NCI-H1436 (cell line): ENCODE measurements at places on chromosomes 7 and 10.

GRCh38 chr10:127851661-127852194 lies 41.0 kb downstream of the CLRN3 start:
- no peak for DNase-seq

- DNase-seq, result no peak
These were observed 48.6 kb downstream of the HIP1 start for GRCh38 chr7:75690121-75690523.

DNA sequence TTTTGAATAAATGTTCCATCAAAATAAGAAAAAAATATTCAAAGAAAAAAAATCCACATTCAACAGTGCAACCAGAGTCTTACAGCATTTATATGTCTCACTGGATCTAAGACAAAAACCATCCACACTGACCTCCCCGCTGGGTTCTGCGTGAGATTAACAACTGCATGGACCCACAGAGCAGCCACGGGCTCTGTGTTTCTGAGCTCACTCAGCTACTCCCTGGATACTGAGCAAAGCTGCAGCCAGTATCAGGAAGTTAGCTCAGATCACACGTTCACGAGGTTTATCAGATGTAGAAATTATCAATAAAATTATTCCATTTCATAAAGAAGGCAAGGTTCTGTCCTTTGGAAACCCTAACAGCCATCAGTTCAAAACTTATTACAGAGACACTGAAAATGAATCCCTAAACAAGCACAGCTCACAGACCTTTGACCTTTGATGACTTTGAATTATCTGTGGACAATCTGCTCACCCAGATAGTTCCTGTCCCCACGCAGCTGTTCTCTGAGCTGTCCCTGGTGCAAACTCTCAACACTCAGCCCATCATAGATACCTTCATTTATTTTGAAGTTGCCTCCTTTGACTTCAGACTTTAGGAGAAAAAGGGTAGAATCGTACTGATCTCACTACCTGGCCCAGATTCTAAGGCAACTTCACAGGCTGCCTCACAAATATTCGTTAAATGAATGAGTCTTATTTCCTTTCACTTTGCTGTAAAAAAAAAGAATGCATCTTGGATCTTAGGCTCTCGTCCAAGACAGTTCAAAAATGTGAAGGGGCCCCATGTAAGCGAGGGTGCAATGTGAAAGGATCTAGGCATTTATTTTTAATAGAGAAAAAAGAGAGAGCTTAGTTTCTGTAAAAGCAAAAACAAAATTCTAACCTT lies 67.7 kb upstream of the SVIL start:
- DNase-seq, result no peak

DNA sequence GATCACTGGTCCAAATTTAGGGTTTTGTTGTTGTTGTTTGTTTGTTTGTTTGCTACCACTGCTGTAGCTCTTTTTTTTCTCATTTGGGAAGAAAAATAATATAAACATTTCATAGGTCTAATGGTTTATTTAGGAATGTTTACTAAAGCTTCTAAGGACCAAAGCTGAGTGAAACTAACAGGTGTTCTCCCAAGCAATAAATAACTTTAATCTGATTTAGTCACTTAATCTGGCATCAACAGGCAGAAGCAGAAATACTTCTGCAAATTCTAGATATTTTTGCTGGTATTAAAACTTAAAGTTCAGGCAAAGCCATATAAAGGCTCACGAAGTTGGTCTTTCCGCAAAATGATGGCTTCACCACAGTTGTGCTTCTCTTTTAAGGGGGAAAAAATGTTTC lies 144.5 kb upstream of the YAE1 start:
- DNase-seq, result no peak

GRCh38 chr7:23020742-23021401 lies 6.9 kb upstream of the HYCC1 start:
- DNase-seq, result no peak

- no peak for DNase-seq
These were observed 28.7 kb upstream of the HABP2 start for GRCh38 chr10:113524120-113524519.

DNA sequence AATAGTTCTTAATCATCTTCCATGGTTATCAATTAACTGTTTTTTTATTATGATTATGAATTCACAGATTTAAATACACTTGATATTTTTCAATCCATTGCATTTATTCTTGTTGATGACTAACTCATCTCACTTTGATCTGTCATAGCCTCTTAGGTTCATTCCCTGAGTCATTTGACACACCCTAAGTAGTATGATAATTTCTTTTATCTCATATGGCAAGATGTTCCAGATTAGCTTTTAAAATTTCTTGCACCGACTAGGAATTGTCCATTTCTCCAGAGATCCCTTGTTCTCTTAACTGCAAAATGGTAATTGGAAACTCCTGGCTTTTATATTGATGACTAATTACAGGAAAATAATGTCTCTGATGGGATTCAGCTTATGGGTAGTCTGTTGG lies 87.6 kb upstream of the CCDC6 start:
- no peak for DNase-seq

DNA sequence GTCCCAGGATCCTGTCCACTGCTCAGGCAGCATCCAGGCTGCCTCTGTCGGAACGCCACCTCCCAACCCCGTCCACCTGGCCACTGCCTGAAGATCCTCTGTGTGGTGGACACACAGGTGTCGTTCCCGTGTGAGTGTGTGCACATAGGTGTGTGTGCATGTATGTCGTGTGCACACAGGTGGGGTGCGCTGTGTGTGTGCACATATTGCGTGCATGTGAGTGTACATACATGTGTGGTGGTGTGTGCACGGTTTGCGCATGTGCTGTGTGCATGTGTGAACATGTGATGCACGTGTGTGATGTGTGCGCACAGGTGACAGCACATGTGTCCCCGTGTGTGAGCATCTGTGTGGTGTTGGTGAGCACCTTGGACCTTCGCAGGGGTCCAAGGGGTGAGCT lies 7.1 kb downstream of the TMEM184A start:
- no peak for DNase-seq

DNA sequence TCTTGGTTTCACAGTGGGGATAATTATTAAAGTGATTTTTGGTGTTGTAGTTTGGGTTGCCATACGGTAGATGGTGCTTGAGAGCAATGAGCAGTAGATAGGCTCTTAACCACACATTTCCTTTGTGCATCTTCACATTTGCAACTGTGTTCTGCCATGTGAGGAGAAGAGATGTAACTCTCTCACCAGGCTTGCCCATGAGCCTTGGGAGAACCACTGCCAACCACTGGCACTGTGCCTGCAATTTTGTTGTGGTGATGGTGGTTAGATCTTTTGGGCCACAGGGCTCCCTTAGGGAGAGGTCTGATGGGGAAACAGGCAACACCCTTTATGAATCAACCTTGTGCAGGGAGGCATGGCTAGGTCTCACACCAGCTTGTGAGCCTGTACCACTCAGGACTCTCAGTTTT lies 204.3 kb downstream of the CCDC7 start:
- no peak for DNase-seq

DNA sequence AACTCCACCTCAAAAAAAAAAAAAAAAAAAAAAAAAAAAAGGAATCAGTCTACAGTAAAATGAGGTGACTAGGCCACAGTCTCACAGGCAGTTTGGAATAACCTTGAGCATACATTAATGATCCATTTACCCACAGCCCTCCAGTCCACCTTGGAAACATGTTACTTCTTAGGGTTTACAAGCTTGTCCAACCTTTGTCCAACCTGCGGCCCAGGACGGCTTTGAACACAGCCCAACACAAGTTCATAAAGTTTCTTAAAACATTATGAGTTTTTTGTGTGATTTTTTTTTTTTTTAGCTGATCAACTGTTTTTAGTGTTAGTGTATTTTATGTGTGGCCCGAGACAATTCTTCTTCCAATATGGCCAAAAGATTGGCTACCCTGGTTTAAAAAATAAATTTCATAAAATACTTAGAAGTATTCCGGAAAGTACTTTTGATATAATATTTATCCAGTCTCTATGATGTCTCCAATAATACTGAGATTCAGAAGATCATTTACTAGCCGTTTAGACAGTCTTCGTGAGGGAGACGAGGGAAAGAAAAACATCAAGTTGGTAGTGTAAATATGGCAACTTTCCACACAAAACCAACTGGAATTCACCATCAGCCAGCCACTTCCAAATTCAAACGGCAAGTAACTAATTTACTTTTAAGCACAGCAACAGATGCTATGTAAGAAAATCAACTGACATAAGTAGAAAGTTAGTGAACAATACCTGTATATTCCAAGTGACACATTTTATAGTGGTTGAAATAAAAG lies 9.9 kb downstream of the BAZ1B start:
- DNase-seq, result no peak

DNA sequence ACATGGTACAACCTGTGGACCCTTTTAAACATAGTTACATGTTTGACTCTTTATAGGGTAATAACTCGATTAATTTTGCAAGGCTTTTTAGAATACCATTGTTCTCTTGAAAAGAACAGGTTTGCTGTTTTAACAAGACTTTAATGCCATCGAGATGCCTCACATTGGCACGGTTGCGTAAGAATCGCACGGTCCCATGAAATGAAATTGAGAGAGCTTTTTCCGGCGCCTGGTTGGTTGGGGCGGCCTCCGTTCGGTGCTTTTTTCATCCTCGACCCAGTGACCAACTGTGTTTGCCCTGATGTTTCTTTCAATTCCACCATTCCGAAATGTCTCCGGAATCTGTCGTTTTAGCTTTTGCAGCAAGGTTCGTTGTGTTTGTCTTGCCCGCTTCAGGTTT lies 142.4 kb downstream of the CUX1 start:
- DNase-seq, result no peak

- no peak for DNase-seq
These were observed 142.6 kb upstream of the ASAH2 start for GRCh38 chr10:50393784-50394467.

DNA sequence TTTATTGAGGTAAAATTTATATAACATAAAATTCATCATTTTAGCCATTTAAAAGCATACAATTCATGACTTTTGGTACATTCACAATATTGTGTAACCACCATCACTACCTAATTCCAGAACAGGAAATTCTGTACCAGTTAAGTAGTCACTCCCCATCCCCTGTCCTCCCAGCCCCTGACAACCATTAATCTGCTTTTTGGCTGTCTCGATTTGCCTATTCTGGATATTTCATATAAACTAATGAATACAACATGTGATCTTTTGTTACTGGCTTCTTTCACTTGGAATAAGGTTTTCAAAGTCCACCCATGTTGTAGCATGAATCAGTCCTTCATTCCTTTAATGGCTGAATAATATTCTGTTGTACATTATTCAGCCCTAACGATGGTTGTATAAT lies 115.6 kb upstream of the KLF14 start:
- no peak for DNase-seq

DNA sequence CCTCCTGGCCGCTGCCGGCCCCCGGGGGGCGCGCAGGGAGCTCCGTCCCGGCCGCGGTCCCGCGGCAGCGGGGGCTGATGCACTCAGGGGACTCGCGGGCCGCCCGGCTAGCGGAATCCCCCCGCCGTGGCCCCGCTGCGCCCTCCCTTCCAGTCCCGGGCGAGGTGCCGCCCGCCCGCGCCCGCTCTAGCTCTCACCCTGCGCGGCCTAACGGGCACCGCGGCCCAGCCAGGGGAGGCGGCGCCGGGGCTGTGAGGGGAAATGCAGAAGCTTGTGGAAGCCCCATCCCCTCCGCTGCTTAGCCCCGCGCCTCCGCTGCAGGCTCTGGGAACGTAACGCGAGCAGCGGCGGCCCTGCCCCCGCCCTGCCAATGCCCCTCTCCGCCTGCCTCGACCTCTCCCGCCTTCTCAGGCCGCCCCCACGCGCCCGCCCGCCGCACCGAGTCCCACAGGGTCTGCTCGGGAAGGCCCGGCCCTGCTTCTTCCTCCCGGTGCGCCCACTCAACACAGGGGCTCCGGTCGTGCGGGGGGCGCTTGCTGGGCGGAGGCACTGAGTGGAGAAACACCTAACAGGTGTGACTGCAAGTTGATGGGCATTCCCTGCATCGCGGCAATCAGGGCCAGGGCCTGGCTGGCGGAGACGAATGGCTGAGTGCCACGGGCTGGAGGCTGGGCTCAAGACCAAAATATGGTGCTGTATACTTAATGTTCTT lies 384 bp upstream of the TMEM229A start:
- no peak for DNase-seq

GRCh38 chr7:134452419-134452838 lies 6.5 kb downstream of the AKR1B1 start:
- DNase-seq, result no peak

DNA sequence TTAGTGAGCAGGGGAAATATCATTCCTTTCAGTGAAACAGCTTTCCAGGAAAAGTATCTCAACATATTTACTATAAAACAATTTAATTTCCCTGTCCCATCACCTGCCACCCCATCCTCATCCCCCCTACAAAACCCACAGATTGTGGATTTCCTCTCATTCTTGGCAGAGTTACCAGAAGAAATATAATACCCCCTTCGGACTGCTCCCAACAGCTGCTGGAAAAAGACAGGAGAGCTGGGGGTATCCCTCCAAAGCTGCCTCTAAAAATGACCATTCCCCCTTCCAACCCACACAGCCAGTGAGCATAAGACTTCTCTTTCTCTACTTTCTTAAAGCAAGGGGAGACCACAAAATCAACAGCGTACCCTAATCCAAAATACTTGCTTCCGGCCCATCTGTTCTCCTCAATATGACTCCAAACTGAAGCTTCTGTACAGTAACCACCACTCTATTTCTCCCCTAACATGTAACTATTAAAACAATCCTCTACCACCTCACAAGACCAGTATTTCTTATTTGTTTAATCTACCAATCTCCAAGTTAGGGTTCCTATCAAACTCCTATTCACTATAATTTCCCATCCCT lies 7.8 kb downstream of the FBXW4 start:
- no peak for DNase-seq

DNA sequence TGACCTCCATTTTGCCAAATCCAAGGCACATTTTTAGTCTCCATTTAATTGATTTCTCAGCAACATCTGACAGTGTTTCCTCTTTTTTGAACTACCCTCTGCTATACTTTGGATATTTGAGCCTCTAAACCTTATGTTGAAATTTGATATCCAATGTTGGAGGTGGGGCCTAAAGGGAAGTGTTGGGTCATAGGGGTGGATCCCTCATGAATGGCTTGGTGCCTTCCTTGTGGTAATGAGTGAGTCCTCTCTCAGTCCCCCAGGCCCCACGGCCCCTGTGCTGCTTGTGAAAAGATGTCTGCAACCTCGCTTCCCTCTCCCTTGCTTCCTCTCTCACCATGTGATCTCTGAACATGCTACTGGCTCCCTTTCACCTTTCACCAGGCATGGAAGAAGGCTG lies 96.8 kb upstream of the DGKB start:
- DNase-seq, result no peak

DNA sequence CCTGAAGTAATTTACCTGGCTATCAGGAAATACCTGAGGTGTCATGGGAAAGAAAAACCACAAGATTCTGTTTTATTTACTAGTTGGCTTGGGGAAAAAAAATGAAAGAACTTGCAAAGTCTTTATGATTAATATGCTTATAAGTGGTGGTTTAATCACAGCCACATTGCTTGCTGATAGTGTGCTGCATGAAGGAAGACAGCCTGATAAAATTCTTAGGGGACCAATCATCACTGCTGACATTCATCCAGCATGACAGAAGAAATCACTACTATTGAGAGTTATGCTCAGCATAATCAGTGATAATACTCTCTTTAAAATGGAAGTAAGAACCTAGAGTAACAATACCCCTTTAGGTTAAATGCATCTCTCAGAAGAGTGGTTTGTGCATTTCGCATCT lies 150.2 kb upstream of the LRRN3 start:
- no peak for DNase-seq

GRCh38 chr7:138027100-138027499 lies 25.2 kb upstream of the CREB3L2 start:
- no peak for DNase-seq
